WTC11 (cell line): ENCODE measurements at places on chromosomes 4 and X.

DNA sequence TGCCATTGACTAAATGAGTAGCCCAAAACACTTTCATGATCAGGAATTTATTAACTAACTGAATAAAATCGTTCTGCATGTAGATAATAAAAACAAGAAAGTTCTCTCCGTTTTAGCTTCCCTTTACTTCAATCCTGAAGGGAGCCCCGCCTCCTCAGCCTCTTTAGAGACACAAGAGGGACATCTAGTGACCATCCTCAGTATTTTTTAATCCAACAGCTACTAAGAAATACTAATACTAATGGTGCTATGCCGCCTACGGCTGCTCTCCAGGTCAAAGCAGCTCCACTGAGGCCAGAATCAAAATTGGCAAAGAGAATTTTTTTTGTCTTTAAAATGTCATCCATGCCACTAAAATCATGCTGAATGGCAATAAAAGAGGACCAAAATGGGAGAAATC, 3.2 kb upstream of the PCDH19 start:
- no peak for DNase-seq

- DNase-seq = no peak
Measured at GRCh38 chr4:76892601-76893000, 5.3 kb downstream of the SOWAHB start.

- no peak for DNase-seq
Measured at GRCh38 chr4:152451496-152451895, 84.4 kb downstream of the FBXW7 start.

GRCh38 chr4:81507530-81507929, 35.8 kb upstream of the RASGEF1B start:
- DNase-seq = no peak

DNA sequence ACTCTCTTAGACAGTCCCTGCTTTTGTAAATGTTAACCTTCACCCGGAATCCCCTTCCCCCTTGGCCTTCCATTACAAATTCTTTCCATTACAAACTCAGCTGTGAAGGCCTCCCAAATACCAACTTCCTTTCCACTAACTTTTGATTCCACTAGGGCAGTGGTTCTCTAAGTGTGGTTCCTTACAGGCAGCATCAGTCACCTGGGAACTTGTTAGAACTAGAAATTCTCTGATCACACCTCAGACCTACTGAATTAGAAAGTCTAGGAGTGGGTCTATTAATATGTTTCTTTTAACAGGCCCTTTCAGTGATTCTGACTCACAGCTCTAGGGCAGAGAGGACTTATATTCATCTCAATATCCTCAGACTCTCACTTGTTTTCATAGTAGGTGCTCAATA, 19.0 kb upstream of the MRPL1 start:
- no peak for DNase-seq

- DNase-seq = no peak
Measured at GRCh38 chrX:7139202-7140081, 8.1 kb upstream of the STS start.

DNA sequence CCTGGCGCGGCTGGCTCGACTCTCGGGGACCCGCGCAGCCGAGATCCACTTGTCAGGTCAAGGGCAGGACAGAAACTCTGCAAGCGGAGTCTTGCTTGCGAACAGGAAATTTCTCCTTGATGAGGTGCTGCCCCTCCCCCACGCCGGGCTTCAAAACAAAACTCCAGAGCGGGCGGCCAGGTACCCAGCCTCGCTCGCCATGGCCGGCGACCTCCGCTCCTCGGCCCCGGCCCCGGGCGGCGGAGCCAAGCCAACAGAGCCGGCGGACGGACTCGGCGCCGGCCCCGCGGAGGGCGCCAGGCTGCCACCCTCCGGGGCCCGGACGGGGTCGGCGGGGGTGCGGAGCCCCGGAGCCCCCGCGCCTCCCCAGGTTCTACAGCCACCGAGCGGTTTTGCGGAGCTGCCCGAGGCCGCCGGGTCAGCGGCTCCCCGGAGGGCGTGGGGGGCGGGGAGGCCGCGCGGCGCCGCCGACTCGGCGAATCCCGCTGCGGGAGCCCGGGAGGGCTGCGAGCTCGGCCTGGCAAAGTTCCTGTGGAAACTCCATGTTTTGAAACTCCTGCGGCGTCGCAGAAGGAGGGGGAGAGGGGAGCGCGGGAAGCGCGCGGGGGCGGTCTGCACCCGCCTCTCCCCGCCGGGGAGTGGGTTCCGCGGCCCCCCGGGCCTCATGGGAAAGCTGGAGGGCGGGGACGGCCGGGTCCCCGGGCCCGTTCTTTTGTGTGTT, 11.7 kb upstream of the BCOR start:
- DNase-seq = peak; percentile 58

DNA sequence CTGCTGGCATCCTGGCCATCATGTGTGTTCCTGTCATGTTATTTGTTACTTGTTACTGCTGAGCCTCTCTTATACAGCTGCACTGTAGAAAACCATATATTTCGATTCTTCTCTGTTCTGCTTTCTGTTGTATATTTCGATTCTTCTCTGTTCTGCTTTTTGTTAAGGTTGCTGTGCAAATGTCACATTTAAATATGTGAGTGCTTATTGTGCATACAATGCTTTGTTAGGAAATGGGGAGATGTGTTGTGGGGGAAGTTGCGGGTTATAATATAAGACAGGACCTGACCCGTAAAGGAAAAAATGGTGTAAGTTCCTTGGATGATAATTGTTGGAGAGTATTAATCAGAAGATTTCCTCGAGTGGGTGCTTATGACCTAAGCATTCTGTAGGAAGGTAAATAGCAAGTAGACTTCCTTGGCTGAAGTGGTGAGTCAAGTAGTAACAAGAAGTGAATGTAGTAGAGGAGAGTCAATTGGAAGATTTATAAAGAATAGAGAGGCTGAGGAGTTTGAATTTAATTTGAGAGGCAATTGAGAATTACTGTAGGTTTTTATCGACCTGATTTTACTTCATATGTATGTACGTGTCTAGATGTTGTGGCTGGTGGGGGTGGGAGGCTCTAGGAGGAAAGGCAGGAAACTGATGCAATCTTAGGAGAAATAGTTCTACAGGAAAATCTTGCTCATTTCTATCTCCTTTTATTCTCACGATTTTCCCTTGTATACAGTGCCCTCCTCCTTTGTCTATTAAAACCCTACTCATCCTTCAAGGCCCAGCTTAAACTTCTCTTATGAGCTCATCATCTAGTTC, 8.5 kb downstream of the OGT start:
- DNase-seq = no peak

- DNase-seq = no peak
Measured at GRCh38 chr4:168846414-168846813, 163.6 kb downstream of the CBR4 start.

GRCh38 chr4:1061056-1061700, 49.8 kb downstream of the FGFRL1 start:
- DNase-seq = no peak

DNA sequence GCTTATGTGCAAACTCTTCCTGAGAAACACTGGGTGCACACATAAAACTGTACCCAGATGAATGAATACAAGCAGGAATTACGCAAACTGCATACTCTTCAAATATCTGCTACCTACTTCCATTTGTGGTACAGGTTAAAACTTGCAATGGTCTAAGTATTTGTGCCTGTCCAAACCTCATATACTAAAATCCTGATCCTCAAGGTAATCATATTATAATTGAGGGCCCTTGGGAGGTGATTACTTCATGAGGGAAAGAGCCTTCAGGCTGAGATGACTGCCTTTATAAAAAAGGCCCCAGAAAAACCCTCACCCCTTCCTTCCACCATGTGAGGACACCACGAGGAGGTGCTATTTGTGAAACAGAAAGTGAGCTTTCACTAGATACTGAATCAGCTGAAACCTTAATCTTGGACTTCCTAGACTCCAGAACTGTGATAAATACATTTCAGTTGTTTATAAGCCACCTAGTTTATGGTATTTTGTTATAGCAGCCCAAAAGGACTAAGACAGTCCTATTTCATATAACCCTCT, 1977.2 kb downstream of the PCDH7 start:
- DNase-seq = no peak

DNA sequence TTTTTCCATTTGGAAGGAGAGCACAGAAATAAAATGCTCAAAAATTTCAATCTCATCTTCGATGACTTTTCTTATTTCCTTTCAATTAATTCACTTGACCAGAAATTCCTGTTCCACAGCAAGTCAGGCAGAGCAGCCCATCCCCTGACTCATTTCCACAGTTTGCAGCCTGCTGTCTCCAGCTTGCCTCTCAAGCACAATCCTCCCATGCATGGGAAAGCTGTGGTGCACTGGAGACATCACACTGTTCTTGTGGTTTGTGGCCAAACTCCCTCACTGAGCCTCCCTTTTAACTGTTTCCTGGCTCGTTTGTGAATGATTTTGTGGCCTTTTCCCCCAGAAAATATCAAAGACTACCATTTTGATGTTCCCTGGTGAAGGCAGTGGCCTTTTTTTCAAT, 114.0 kb upstream of the ENPEP start:
- no peak for DNase-seq

DNA sequence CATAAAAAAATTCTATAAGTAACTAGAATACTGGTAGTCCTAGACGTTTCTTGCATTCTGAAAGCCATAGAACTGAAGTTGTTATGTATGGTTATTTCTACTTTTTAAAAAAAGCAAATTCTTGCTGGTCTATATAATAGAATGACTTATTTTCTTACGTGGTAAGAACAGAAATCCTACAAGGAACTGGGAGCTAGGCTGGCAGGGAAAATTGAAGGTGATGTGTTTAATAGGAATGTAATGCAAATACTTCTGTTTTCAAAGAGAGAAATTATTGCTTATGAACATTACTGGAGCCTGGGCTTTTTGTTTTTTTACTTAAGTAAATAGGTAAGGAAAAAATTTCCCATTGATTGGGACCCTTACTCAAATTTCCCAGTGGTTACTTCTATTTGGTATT, 8.9 kb downstream of the CCNA2 start:
- no peak for DNase-seq

DNA sequence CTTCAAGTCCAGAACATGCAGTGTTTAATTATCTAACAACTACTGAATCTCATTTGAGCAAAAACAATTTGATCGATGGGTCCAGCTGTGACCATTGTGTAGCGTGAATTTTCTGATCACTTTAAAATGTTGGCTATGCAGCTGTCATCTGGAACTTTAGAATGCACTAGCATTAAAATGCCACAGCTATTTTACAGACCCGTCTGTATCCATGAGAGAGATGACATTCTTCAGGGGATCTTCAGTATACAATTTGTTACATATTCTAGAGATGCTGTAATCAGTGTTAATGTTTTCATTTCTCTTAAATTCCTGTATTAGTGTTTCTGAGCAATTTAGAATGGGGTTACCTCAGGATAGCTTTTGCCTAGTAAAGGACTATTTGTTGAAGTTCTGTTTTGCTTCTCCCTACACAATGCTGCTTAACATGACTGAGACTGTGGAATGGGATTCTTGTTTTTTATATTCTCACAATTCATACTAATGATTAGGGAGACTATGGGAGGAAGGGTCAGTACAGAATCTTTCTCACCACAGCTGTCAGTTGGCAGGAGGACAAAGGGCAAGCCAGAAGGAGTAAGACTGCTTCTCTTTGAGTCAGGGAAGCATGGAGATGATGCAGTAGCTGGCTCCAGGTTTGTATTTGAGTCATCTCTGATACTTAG, 13.2 kb upstream of the CTSO start:
- no peak for DNase-seq

- peak; percentile 62 for DNase-seq
Measured at GRCh38 chr4:74934016-74934831, 1.3 kb downstream of the PARM1 start.

GRCh38 chrX:7244405-7244804, 96.5 kb upstream of the PUDP start:
- no peak for DNase-seq
